A549 treated with DMSO at 1 μM for 4 hours (cell line): ENCODE measurements at places on chromosomes 2 and 18. TPM values are rescaled to one million over a fixed set of nuclear protein-coding genes. Genes with fewer than 3 reads are reported as not detected.

The SCG2 gene
- 0.94 to 1.5 TPM (median 1.2 TPM) in 5 replicates for total RNA-seq

The RTP5 gene
- total RNA-seq: not detected in 5 replicates

The PRSS56 gene
- total RNA-seq: 0.09 to 0.16 TPM (median 0.12 TPM) in 4 of 5 replicates, not detected in the other

The NGEF gene
- 16.1 to 20.4 TPM (median 16.8 TPM) in 5 replicates for total RNA-seq

The MPP4 gene
- total RNA-seq: 0.08 TPM in 2 of 5 replicates, not detected in the others

The DCC gene
- not detected in 5 replicates for total RNA-seq

The GALNT3 gene
- not detected in 5 replicates for total RNA-seq

The FAM228A gene
- not detected in 5 replicates for total RNA-seq

The ANKRD30BL gene
- total RNA-seq: not detected in 5 replicates

The FHOD3 gene
- total RNA-seq: 2.3 to 2.8 TPM (median 2.4 TPM) in 5 replicates

The ABCG5 gene
- not detected in 5 replicates for total RNA-seq

The ANKRD30B gene
- not detected in 5 replicates for total RNA-seq

The SOCS6 gene
- 25.9 to 37.4 TPM (median 32.4 TPM) in 5 replicates for total RNA-seq

The MC5R gene
- total RNA-seq: not detected in 5 replicates

The TIMM21 gene
- 38.3 to 64.3 TPM (median 63.7 TPM) in 5 replicates for total RNA-seq

The ACAA2 gene
- total RNA-seq: 52.9 to 66.7 TPM (median 63.0 TPM) in 5 replicates

The ANKRD62 gene
- not detected in 5 replicates for total RNA-seq

The SERPINB5 gene
- 0.08 to 0.20 TPM (median 0.11 TPM) in 5 replicates for total RNA-seq

The TLX2 gene
- 0.14 to 0.43 TPM (median 0.25 TPM) in 5 replicates for total RNA-seq

The IL36RN gene
- total RNA-seq: 0.06 to 0.14 TPM (median 0.07 TPM) in 5 replicates

The AMER3 gene
- not detected in 5 replicates for total RNA-seq

The AP1S3 gene
- total RNA-seq: 23.7 to 33.6 TPM (median 31.4 TPM) in 5 replicates
